ENCODE measurements at places on chromosomes 4 and X.

DNA sequence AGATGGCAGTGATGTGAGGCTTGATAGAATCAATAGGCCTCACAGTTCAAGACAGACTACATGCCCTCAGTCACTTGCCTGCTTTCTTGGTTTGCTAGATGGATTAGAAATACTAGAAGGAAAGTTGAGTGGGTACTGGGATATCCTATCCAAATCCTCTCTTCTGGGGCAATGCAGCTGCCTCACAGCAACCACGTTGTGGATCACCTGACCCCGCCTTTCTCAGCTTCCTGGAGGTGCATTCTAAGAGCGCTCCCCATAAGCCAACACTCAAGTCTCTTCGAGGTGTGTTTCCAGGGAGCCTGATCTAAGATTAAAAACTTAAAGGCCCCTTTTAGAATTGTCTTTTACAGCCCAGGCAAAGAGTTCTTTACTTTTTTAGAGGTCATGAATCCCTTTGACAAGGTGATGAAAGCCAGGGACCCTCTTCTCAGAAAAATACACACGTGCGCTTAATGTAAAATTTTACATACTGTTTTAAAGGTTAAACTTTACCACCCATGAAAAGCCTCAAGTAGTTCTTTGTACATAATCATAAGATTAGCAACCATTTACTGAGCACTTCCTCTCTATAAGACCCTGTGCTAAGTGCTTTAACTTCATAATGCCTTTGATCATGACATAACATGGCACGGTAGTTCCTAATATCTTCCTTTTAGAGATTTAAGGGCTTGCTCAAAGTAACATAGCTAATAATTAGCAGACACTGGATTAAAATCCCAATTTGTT lies 840 bp upstream of the RPL34 start:
- no peak for DNase-seq

DNA sequence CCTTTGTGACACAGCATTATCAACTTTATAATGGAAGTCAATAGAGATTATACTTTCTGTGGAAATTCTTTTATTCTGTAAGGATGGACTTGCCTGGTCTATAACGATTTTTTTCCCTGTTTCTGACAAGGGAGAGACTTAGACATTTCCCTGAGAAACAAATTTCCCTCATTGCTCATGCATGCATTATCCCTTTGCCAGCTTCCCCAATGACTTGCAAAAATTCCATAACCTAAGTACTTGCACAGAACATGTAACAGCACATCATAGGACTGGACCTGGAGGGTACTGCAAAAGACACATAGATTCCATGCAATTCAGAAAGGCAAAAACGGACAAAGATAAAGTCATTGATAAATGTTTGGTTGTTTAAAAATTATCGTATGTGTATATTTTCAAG lies 166.7 kb downstream of the FHIP1A start:
- no peak for DNase-seq

DNA sequence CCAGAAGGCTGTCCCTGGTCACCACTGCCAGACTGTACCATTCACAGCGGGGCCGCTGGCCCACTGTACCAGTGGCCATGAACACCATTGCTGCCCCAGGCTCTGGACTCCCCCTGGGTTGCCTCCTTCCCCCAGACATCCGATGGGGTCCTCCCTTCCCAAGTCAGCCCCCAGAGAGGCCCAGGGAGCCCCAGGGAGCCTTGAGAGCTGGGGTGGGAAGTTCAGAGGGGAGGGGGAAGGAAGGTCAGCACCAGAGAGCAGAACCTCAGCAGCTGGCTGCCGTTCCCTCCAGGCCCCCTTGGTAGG lies 441 bp upstream of the ARHGAP4 start:
- no peak for DNase-seq

DNA sequence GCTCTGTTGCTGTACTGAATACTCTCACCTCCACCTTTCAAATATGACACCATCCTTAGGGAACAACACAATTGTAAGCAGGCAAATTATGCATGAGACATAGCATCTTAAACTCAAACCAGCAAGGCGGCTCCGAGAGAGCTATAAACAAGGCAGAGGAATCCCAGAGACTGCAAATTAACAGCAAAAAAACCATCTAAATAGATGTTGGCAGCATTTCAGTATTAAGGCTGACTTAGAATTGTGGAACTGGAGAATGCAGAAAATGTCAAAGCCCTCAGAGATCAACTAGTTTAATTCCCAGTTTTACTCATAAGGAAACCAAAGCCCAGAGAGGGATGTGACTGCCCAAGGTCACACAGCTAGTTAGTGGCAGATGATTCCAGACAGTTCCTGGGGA lies 37.2 kb upstream of the SPANXC start:
- no peak for DNase-seq

DNA sequence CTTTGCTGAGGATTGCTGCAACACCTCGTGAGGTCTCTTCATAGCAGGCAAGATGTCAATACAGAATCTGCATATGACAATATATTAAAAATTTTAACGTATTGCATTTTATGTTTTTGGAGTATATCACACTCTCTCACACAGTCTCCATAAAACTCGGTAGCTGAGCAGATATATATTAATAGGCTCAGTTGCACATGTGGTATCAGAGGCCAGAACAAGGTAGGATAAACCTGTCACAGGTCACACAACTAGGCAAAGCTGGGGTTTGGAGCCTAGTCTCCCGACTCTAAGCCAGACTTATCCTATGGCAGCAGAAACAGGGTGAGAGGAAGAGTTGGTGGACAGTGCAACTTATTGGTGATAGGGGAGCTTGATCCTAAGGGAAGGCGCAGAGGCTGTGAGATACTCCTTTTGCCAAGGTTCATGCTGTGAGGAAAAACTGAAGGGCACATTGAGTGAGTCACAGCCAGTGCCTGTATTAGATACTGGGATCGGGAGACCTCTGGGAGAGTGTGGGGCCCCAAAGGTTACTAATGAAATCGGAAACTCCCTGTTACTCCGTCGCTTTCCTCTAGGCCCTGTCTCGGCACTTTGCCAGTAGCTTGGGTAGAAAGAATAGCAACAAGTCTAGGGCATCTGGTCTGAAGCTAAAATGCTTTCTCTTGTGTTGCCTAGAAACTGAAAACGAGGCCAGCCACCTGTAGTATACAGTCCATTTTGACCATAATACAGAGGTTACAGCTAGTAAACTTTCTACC lies 195.7 kb downstream of the ARHGAP10 start:
- no peak for DNase-seq

GRCh38 chr4:8894424-8894816 lies 22.8 kb upstream of the HMX1 start:
- no peak for DNase-seq

GRCh38 chr4:5127556-5127955 lies 76.3 kb downstream of the STK32B start:
- no peak for DNase-seq

DNA sequence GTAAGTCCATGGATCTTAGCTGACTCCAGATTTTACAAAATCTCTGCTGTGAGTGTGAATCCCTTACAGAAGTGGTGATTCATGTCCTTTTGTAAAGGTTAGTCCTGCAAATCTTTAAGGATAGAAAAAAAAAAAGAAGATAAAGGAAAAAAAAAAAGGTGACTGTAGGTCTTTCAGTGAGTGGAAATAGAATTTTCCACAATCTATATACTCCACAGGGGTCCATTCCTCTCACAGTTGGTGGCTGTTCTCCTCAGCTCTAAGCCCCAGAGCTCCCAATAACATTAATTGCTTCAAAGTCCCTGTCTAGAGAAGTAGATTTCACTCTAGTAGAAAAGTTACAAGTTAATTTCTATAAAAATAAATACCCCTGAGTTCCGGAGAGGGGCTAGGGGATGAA lies 189.1 kb downstream of the NDST4 start:
- DNase-seq: no peak

GRCh38 chrX:40281336-40282005 lies 183.7 kb upstream of the BCOR start:
- DNase-seq: peak; percentile 12

- DNase-seq: no peak
Measured at GRCh38 chr4:15031993-15032675, 29.9 kb downstream of the CPEB2 start.

GRCh38 chr4:150318527-150318926 lies 240.3 kb downstream of the DCLK2 start:
- no peak for DNase-seq

- no peak for DNase-seq
Measured at GRCh38 chrX:55767100-55767499, 49.6 kb downstream of the RRAGB start.

- no peak for DNase-seq
Measured at GRCh38 chr4:122533841-122534240, 77.3 kb upstream of the IL2 start.

DNA sequence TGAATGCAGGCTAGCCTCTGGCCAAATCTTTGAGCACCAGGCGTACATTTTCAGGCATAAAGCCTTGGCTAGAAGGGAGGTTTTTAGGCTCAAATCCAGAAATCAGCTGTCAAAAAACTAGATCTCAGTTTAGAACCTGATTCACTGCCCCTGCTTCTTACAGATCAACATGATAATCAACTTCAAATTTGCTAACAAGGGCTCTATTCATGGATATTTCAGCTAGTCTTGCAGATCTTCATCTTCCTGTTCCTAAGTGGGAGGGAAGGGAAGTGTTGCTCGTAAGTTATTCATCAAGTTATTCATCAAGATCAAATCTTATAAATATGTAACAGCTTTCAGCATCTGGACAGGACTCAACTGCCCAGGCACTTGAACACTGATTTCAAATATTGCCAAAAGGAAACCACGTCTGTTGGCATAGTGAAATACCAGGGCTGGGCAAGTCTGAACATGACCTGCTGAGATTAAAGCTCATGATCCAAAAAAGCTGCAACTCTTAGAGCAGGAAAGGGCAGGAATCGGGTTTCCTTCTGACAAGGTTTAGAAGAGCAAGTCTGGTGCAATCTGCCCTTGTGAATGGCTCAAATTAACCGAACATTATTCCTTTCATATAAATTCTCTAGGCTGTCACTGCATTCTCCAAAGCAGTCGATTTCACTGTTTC lies 200.3 kb downstream of the PDGFC start:
- no peak for DNase-seq

GRCh38 chr4:6245246-6246169 lies 24.1 kb upstream of the WFS1 start:
- DNase-seq: no peak

Data from suppressor macrophage treated with lipopolysaccharide for 4 hours (primary cell).